Mesothelial cell of epicardium (in vitro differentiated cells): ENCODE measurements at places on chromosomes 13 and 19. TPM values are rescaled to one million over a fixed set of nuclear protein-coding genes. Genes with fewer than 3 reads are reported as not detected.

- DNase-seq = no peak
Measured at GRCh38 chr13:110807546-110807945, 94.0 kb downstream of the ING1 start.

- no peak for DNase-seq
Measured at GRCh38 chr13:23443878-23444277, 10.4 kb upstream of the SACS start.

DNA sequence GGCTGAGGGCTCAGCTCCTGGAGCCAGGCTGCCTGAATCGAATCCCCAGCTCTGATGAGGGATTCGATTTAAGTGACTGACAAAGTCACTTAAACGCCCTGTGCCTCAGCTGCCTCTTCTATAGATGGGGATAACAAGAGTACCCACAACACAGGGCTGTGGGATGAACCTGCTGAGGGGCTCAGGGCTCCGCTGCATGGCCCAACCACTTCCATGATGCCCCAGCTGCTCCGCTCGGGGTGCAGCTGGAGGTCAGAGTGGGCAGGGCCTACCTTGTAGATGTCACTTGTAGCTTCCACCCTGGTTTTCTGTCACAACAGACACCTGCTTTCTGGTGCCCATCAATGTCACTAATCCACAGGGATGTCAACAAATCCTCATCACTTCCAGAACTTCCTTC, 39.2 kb downstream of the STK24 start:
- DNase-seq = no peak

- no peak for DNase-seq
Measured at GRCh38 chr13:63551731-63552130, 2136.1 kb upstream of the PCDH20 start.

DNA sequence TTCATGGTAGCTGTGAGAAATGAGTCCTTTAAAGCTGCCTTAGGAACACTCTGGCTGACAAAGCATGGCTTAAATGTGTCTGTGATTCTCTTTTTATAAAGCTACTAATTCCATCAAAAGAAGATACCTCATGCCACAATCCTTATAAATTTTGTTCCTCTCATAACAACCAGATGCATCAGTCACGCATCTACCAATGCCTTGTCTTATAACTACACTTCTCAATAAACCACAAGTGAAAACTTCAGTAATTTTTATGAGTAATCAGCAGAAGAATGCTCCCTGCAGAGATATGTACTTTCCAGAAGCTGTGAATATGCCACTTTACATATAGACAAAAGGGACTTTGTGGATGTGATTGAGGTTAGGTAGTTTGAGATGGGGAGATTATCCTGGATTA, 147.8 kb downstream of the SUCLA2 start:
- DNase-seq = no peak

- no peak for DNase-seq
Measured at GRCh38 chr19:788686-788982, 8.6 kb upstream of the PTBP1 start.

- no peak for DNase-seq
Measured at GRCh38 chr19:1856698-1857603, 6.4 kb downstream of the KLF16 start.

DNA sequence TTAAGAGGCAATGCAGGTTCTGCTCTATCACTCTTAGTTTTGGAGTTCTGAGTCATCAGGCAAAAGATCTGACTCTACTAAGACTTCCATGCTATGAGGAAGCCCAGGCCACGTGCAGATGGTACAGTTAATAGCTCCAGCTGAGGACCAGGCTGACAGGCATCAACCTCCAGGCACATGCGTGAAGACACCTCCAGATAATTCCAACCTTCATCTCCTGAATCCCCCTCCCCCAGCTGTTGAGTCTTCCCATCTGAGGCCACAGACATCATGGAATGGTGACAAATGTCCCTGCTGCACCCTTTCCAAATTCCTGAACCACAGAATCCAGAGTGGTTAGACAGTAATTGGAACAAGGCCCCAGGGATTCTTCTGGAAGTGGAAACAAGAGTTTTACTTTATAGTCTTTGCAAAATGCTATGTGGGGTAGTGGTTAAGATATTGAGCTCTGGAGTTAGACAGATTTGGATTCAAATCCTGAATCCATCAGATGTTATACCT, 183.8 kb downstream of the KLF5 start:
- no peak for DNase-seq

- DNase-seq = no peak
Measured at GRCh38 chr13:33099860-33100259, 83.6 kb downstream of the KL start.

- no peak for DNase-seq
Measured at GRCh38 chr19:51259348-51260245, 8.7 kb downstream of the SIGLECL1 start.

DNA sequence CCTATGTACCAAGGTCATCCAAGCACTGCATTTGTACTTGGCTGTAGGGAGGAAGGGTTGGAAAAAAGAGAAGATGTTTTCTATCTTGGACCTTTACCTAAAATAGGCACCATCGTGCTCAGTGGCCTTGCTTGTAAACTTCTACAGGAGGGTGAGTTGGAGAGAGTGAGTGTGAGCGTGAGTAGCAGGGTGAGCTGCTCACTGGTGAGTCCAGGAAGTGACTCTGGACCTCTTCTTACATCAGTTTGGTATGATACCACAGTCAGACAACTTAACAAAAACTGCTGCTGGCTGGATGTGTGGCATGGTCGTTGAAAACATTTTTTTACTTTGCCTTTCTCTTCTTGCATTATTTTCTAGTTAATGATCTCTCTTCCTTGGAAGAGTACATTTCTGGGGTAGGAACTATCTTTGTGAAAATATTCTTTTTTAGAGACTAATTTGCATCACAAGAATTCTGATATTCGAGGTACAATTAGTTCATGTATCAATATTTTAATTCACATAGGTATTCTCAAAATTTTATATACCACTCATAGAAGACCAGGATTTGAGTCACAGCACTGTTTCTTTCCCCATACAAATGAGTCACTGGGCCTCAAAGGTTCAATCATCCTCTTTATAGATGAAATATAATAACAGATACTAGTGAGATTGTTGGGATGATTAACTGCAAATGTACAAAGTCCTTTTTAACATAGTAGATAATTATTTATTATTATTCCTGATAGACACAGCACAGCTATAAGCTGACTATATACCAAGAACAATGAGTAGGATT, 651 bp downstream of the SERPINE3 start:
- DNase-seq = no peak

- no peak for DNase-seq
Measured at GRCh38 chr19:32029235-32029634, 316.2 kb upstream of the ZNF507 start.

- DNase-seq = peak; percentile 59
Measured at GRCh38 chr19:33437821-33438671, 64.5 kb downstream of the CEBPG start.

- DNase-seq = no peak
Measured at GRCh38 chr13:31001647-31002046, 69.2 kb downstream of the TEX26 start.

DNA sequence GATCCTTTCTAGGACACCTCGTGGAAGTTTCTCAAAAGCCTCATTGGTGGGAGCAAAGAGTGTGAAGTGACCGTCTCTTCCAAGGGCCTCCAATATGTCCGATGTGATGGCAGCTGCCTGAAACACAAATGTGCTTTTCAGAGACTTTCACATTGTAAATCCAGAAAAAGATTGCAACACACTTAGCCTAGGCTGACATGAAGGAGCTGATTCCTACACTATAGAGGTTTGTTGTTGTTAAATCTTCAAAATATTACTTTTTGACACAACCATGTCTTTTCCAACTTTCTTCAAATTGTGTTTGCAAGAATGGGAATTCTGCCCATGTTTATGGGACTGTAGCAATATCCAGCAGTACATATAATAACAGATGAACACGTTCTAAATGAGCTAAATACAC, 12.4 kb downstream of the POSTN start:
- no peak for DNase-seq

DNA sequence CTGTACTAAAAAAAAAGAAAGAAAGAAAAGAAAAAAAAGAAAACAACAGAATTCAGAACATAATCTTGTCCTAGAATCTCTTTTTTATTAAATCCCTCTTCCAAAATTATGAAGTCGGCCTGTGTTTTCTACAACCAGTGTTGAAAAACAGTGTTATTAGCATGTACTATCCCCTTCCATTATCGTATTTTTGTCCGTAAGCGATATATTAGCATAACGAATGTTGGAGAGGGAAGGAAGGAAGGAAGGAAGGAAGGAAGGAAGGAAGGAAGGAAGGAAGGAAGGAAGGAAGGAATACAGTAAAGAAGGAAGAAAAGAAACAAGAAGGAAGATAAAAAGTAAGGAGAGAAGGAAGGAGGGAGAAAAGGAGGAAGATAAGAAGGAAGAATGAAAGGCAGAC, 393.0 kb upstream of the TSHZ3 start:
- no peak for DNase-seq

- DNase-seq = no peak
Measured at GRCh38 chr13:40074338-40074737, 418.9 kb downstream of the COG6 start.

DNA sequence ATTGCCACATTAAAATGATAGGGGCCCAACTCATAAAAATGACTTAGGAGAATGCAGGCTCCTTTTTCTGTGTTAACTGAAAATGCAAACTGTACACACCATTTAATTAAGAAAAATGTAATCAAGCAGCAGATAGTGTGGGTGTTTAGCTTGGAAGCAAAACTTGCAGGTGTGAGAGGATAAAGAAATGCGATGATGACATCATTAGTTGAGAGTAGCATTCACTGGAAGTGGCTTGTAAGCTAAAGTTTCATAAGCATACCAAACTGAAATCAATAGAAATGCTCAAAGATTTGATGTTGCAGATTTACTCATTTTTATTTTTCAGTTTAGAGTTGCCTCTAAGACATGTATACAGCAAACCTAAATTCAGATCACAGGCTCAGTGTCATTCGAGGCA, 86.6 kb downstream of the PRR20E start:
- no peak for DNase-seq

The C1QTNF9B gene
- not detected in 3 replicates for total RNA-seq

The TNFSF13B gene
- total RNA-seq = 1.1 to 2.1 TPM (median 1.6 TPM) in 3 replicates

The STXBP2 gene
- 88.1 to 99.0 TPM (median 97.7 TPM) in 3 replicates for total RNA-seq

The CGB8 gene
- 0.29 to 0.31 TPM in 2 of 3 replicates, not detected in the other for total RNA-seq

The SMAD9 gene
- 30.9 to 32.3 TPM (median 31.9 TPM) in 3 replicates for total RNA-seq

The ISOC2 gene
- total RNA-seq = 35.0 to 39.2 TPM (median 38.6 TPM) in 3 replicates

The SLITRK5 gene
- total RNA-seq = 2.3 to 2.7 TPM (median 2.4 TPM) in 3 replicates

The SEMA6B gene
- total RNA-seq = 6.5 to 6.9 TPM (median 6.8 TPM) in 3 replicates

The ETV2 gene
- total RNA-seq = 1.4 to 2.1 TPM (median 1.5 TPM) in 3 replicates

The KCTD12 gene
- 121 to 142 TPM (median 142 TPM) in 3 replicates for total RNA-seq
